ENCODE measurements at places on chromosomes 5 and 9.

DNA sequence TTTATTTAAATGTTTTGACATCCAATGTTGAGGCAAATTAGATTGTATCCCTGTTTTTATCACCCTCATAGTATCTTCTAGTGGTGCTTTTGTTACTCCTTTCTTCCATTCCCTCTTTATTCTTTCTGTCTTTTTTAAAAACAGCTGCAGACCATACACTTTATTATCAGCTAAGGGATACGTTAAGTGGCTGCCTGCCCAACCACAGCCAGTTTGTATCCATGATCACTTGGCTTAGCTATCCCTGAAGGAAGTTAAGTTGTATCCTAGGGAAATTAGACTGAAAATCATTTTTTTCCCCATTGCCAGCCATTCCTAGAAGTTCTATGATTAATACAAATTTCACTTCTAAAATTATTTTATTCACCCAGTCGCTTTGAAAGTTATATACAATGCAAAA, 1032.7 kb downstream of the NR2F1-AS1 start:
- DNase-seq, result no peak

- peak; percentile 70 for DNase-seq
These were observed 185.7 kb upstream of the IL12B start for GRCh38 chr5:159515909-159516415.

GRCh38 chr9:104980039-104980654, 52.2 kb upstream of the ABCA1 start:
- no peak for DNase-seq

- no peak for DNase-seq
These were observed 171.2 kb upstream of the MPDZ start for GRCh38 chr9:13450723-13451122.

DNA sequence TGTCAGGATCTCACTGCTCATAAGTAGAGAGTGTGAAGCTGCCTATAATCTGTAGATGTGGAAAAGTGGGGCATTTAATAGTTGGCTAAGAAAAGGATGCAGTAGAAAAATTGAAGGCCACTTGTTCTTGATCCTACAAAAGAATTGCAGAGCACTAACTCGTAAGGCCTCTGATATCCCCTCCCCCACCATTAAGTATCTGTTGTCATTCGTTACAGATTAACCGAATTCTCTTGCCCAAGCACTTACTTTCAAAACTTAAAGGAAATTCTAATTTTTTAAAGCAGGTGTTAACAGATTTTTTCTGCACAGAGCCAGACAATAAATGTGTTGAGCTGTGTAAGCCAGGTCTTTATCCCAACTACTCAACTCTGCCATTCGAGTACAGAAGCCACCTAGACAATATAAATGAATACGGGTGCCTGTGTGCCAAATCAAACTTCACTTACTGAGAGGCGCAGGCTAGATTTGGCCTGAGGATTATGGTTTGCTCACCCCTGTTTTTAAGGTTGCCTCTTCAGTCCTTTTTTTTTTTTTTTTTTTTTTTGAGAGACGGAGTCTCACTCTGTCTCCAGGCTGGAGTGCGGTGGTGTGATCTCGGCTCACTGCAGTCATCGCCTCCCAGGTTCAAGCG, 234.8 kb downstream of the RFK start:
- no peak for DNase-seq

DNA sequence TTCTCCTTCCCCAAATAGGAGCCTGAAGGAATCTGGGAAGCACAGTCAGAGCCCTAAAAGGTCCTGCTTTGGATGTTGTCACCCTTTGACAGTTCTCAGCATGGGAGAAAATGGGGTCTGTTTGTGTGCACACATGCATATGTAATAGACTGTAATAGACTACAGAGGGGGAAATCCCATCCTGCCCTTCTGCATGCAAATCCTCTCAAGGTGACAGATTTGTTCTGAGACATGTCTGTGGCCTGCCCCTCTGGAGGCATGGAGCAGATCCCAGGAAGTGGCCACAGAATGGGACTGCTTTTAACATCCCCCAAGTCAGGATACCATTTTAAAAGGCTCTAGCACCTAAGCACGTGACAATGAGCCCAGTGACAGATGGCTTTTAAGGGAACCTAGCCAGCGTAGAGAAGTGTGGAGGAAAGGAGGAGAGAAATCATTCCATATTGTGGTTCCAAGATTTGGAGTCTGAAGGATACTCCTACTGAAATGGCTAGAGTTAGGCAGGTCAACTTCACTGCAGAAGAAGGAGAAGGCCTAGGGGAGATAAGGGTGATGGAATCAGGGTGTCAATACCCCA, 483.5 kb downstream of the SPOCK1 start:
- DNase-seq, result no peak

- no peak for DNase-seq
These were observed 29.5 kb downstream of the SLC46A2 start for GRCh38 chr9:112861155-112861554.

GRCh38 chr9:84597131-84597530, 72.4 kb upstream of the NTRK2 start:
- no peak for DNase-seq

DNA sequence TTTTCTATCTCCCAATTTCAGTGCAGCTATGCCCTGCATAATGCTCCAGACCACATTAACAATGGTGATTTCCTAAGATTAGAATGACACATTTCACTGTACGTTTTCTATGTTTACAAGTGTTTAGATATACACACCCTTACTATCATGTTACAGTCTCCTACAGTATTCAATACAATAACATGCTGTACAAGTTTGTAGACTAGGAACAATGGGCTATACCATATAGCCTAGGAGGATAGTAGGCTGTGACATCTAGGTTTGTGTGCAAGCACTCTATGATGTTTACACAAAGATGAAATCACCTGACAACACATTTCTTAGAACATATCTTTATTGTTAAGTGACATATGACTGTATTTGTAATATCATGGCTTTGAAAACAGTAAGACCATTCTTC, 1435.6 kb upstream of the NUDT12 start:
- no peak for DNase-seq

DNA sequence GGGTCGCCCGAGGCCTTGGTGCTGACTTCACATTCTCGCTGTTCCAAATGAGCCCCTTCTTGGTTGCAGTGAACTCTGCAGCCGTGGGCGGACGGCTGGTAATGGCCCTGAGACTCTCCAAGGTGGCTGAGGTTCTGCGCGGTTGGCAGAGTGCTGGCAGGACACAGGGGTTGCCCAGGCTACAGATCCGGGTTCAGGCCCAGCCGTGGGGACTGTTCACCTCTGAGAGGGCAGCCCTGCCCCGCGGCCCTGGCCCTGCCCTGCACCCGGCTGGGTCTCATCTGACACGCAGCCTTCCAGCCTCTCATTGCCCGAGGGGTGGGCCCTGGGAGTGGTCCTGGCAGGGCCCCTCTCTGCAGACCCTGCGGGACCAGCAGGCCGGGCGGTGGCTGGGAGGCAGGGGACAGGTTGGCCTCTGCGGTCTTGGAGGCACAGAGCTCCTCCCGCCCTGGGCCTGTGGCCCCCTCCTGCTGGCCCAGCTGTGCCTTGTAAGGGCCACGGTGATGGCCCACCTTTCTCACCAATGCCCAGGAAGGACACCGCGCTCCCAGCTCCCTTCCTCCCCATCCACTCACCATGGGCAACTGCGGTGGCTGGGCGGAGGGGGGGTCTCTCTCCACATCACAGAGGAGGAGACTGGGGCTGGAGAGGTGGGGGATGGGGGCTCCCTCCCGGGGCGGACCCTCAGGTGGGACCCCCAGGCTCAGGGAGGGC, 51.6 kb downstream of the AHRR start:
- DNase-seq, result no peak

- DNase-seq, result no peak
These were observed 30.3 kb downstream of the CEP72 start for GRCh38 chr5:642481-642880.

DNA sequence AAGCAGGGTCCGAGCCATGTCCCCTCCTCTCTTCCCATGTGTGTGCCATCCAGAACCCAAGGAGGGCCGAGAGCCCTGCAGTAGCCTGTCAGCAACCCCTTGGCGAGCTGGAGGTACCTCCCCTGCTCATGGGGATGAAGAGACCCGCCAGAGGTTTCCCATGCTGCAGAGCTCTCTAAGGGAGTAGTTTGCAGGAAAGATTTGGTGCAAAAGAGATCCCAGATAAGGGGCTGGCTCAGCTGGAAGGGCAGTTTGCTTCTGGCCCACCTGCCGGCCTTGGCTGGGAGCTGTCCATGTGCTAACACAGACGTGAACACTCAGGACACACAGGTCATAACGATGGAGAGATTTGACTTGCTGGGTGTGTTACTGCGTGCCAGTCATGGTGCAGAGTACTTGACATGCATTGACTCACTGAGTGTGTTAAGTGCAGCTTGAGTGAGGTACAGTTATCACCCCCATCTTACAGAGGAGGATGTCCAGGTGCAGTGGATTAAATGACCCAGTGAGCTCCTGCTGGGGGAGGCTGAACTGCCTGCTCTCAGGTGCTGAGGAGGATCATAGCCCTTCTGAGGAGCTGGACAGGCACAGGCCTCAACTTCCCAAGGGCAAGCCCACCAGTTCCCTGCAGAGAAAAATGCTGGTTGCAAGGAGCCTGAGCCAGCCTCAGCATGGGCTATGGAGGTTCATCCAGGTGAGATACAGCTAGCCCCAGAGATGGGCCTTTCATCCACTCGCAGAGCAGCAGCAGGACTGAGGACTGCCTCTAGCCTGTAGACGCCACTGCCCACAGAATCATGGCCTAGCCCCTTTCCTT, 6.3 kb upstream of the SLC25A48 start:
- no peak for DNase-seq

GRCh38 chr5:22649074-22649473, 204.1 kb downstream of the CDH12 start:
- no peak for DNase-seq

DNA sequence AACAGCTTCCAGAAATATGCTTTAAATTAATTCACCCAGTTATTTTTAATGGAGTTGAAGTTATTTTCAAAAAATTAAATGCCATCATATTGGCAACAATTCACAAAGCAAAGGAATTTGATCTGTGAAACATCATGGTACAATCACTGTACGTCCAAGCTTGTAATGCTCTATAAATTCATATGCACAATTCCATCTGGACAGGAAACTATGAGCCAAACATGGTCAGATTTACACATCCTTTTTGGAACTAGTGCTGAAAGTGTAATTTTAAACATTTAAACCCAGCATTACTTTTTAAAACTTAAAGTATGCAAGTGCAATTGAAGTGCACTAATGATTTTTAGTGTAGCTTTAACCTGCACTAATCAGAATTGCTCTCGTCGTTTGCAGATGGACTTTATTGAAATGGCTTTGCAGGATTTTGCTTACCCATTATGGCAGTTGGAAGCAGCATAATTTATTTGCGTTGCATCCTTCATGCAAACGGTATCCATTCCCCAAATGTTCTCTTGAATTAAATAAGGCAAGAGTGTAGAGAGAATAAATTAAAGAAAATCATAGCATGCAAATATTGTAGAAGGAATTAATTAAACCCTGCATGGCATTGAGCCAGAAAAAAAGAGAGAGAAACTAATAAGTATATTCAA, 21.0 kb upstream of the OR13F1 start:
- DNase-seq, result no peak

DNA sequence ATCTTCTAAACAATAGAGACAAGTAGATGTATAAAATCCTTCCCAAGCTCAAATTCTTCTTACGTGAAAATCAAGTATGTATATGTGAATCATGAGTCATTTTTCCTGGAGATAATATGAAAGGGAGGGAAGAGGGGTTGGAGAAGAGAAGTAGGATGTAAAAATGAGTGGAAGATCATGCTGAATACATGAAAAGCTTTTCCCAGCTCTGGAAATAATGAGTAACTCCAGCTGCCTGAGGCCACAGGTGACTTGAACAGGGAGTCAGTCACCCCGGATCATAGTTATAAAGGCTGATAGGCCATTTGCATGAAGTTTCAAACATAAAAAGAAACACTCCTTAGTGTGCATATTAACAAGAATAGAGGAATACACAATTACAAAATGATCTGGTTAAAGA, 486.7 kb downstream of the EFNA5 start:
- no peak for DNase-seq

DNA sequence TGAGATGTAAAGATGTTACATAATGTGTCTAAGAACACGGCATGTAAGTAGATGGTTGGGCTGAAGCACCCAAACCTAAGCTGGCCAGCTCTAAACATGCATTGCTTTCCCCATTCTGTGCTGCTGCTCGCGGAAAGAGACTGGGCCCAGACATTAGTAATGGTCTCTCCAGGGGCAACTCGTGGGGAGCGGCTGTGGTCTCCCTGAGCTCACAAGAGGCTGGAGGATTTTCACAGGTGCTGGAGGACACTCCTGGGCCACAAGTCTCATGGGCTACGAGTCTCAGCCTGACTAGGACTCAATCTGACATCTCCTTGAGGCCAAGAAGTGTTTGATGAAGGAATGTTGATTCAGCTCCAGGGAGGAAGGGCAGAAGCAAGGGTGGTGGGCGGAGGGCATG, 92.7 kb upstream of the PTCH1 start:
- DNase-seq, result no peak

GRCh38 chr5:181084621-181085195, 44.6 kb downstream of the BTNL9 start:
- DNase-seq, result no peak
